ENCODE measurements at places on chromosomes 12 and 14.

DNA sequence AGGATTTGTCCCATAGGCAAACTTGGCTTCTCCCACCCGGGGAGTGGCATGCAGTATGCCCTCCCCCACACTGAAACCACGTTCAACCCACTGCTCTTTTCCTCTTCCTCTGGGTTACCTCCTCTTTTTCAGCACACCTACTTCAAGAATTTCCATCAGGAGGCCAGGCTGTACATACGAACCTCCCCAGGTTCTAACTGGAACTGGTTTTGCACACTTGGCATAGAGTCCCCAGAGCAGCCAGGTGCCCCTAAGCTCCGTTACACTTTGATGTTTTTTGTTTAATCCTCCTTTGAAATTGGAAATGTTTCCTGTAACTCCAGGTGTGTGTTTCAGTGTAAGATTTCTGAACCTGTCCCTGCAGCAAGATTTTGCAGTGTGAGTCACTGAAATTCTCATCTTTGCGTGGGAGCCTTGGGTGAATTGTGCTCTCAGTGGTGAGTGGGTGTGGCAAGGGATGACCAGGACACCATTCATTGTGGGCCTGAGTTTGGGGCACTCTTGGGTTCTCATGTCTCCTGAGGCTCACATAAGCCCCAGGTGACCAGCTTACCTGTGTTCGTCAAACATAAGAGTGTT, 18.2 kb downstream of the CD9 start:
- no peak for DNase-seq

DNA sequence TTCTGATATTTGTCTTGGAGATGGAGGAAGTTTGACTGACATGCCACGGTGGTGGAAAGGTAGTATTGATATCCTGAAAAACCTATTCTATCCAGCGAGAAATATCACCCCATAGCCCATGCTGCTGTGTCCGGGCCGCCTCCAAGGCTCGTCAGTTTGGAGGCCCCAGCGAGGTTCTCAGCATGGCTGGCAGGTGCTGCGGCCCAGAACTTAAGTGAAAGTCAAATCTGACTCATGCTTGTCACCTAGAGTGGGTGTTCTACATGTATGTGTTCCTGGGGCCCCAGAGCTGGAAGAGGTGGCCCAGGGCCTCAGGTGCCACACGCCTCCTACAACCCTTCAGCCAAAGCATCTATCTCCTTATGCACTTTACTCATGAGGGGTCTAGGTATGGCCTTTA, 92.9 kb downstream of the GCH1 start:
- DNase-seq, result no peak

- DNase-seq, result peak; percentile 30
Measured at GRCh38 chr12:79373896-79374499, 316.8 kb downstream of the PAWR start.

- DNase-seq, result no peak
Measured at GRCh38 chr14:73713206-73713802, 880 bp downstream of the PNMA1 start.

DNA sequence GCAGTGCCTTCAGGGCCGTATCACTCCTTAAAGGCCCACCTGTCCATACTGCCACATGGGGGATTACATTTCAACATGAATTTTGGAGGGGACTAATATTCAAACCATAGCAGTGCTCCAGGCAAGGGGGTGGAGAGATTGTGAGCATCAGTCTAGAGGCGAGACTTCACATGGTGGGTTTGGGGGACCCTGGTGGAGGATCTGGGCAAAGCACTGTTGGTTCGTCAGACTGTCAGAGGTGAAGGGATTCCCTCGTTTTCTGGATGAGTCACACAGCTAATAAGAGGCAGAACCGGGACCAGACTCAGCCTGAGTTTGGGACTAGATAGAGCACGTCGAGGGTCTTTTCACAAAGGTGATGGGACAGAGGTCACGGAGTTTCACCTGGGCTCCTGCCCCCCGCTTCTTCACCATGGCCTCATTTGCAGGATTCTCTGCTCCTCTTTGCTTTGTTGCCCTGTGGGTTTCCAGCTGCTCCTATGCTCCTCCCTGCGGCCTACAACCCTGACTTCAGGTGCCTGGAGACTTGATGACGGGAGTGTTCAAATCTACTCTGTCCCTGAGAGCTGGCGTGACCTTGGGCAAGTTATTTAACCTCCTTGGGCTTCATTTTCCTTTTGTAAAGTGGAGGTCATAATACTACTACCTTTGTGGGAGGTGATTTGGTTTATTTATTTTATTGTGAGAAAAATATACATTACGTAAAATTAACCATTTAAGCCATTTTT, 41.5 kb downstream of the TEAD4 start:
- peak; percentile 3 for DNase-seq

- no peak for DNase-seq
Measured at GRCh38 chr12:48819986-48820725, 1.9 kb downstream of the CACNB3 start.

DNA sequence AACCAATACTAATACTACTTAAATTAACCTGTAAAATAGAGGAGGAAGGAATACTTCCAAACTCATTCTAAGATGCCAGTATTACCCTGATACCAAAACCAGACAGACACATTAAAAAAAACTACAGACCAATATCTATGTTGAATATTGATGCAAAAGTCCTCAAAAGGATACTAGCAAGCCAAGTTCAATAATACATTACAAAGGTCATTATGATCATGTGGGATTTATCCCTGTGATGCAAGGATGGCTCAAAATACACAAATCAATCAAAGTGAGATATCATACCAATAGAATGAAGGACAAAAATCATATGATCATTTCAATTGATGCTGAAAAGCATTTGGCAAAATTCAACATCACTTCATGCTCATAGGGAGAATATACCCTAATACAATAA, 97.2 kb upstream of the ATXN7L3B start:
- DNase-seq, result no peak

GRCh38 chr12:91690531-91690930, 455.1 kb downstream of the BTG1 start:
- no peak for DNase-seq

- no peak for DNase-seq
Measured at GRCh38 chr12:104438134-104438533, 18.6 kb upstream of the CHST11 start.

DNA sequence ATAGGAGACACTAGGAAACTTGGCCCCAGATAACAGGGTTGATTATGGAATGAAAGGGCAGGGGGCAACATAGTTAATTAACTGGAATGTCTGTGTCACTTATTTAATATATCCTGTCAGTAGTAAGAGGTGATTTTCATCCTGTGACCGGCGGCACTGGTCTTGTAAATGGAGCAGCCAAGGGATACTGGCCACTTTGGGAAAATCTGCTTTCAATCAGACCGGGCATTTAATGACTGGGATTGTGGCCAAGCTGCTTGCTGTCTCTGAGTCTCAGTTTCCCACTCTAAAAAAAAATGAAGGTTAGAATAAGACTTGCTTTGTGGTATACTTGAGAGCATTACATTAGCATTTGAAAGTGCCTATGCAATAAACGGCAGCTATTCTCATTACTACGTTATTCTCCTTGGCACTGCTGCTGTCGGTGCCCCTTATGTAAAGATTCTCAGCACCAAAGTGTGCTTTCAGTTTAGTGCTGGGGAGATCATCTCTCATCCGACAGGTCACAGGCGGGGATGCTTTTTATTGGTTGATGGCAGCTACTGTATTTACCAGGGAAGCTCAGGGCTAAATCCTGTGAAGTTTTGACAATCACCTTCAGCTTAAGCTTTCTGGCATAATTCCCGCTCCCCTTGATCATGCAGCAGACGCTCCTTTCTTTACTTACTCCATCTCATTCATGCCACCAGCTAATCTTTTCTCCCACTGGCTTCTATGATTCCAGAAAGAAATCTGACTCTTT, 162.1 kb downstream of the ESRRB start:
- no peak for DNase-seq

- DNase-seq, result peak; percentile 69
Measured at GRCh38 chr12:103877934-103878510, 37.0 kb upstream of the NT5DC3 start.

GRCh38 chr12:43336962-43337555, 214.9 kb downstream of the ADAMTS20 start:
- peak; percentile 43 for DNase-seq

DNA sequence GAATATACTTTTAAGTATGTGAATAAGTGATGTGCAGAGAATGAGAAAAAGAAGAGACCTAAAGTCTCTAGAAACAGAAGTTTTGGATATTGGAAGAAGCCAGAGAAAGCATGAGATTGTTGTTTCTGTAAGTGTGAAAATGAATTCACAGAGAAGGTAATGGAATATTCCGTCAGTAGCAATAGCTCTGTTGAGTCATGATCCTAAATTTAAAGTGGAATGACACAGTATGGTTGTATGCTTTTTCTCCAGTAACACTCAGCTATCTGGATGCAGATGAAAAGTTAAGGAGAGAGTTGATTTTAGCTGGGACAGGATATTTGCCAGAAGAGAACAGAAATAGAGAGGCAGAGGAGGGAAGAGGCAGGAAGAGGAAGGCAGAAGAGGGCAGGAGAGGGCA, 1166.3 kb downstream of the GALC start:
- DNase-seq, result peak; percentile 23

DNA sequence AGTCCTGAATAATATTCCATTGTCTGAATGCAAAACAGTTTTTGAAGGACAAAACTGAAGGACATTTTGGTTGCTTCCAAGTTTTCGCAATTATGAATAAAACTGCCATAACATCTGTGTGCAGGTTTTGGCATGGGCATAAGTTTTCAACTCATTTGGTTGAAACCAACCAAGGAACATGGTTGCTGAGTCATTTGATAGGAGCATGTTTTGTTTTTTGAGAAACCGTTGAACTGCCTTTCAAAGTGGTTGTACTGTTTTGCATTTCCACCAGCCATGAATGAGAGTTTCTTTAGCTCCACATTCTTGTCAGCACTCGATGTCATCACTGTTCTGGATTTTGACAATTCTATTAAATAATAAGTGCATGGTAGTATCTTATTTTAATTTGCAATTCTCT, 23.0 kb upstream of the GSG1 start:
- no peak for DNase-seq

DNA sequence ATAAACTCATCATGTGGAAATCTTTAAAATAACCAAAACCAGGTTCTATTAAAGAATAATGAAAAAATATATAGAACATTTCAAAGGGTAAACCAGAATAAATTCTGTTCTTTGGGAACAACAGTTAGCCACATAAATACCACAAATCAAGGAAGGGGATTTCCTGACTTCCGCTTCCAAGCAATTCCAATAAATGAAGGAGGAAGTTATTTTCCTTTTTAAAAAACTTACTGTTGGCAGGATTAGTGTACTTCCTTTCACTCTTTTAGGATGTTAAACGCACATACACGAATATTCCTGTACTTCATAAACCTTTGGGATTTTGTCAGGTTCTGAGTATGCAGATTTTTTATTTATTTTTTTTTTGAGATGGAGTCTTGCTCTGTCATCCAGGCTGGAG, 13.7 kb upstream of the LIMA1 start:
- no peak for DNase-seq

DNA sequence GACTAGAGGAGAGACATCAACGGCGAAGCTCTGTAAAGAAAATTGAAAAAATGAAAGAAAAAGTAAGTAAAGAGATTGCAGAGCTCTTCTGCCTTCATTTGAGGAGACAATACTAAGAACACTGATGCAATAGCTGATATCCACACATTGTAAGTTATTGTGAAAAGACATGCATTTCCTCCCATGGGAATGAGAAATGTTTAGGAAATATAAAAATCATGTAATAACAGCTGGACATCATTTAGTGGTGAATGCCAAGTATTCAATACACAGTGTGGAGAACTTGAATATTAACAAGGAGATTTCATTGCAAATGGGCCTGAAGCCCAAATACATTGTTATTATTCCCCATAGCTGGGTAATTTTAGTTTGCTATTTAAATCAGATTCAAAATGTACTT, 179.2 kb downstream of the KICS2 start:
- peak; percentile 92 for DNase-seq

DNA sequence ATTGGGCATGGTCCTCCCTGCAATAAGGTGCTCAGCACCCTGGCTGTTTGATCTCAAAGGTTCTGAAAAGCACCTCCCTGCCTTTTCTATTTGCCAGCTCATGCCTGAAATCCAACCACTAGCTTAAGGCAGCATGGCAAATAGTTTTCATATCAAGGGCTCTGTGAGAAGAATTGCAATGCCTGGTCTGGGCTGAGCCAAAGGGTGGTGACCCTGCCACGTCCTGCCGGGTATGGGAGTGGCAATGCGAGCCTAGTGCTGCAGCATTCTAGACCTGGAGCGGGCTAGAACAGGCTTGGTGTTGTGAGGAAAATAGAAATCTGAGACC, 2.3 kb upstream of the SCNN1A start:
- DNase-seq, result no peak

GRCh38 chr14:45198551-45198950, 54.5 kb downstream of the MIS18BP1 start:
- peak; percentile 81 for DNase-seq

DNA sequence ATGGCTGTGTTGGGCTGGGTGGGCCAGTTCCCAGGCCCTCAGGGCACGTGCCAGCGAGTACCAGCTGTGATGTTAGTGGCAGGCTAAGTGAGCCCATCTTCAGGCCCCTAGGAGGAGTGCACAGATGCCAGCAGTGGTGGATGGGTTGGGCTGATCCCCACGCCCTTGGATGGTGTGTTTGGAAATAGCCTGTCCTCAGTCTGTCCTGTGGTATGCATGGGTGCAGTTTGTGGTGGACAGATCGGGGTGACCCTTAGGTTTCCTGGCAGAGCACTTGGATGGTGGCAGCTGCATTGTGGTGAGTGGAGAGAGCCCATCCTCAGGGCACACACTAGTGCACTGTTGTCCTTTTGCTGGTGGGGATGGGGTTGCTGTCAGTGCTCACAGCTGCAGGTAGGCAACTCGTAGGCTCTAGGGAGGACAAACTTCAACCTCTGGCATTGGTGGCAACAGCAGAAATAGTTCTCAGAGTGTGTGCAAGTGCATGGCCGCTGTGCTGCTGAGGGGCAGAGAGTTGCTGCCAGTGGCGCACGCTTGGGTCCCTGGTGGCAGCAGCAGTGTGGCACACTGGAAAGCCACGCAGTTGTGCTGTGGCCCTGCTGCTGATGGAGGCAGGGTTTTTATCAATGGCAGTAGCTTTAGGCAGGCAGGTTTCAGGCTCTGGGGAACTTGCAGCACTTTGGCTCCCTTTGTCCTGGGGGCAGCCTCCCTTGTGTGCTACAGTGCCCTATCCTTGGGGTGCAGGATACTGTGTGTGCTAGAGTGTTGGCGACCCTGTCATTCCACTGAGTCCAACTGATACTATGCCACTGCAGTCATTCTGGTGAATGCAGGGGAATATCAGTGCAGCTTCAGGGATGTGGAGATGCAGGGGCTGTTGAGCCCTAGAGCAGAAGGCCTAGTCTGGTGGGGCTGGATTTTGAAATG, 65.5 kb downstream of the FBXO33 start:
- no peak for DNase-seq
